Thoracic aorta (tissue), 2 donors: ENCODE measurements at places on chromosomes 6 and 20.

DNA sequence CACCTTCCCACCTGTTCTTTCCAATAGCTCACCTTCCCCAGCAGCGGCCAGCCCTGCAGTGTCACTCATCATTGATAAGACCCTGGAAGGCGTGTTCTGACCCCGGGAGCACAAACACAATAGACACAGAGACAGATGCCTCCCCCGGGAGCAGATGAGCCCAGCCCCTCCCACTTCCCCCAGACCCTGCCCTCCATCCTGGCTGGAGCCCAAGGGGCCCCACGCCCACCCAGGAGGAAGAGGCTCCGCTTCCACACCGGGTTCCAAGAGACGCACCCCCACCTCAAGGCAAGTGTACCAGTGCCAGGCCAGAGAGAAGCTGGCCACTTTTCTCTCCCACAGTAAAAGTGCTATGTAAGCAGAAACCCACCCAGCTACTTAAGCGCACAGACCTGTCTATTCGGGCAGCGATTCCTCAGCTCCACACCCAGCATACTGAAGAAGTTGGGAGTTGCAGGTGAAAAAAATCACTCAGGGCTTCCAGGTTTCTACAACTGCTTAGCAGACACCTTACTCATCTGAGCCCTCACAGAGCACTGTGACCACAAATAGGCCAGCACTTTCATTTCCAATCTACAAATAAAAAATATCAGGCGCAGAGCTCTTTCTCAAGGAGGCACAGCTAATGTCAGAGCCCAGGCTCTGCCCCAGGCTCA lies 93.4 kb upstream of the NXT1 start:
- no peak for DNase-seq

GRCh38 chr6:125519367-125519766 lies 217.6 kb upstream of the HDDC2 start:
- DNase-seq: no peak

GRCh38 chr6:36050947-36051710 lies 23.5 kb downstream of the MAPK14 start:
- DNase-seq: no peak

DNA sequence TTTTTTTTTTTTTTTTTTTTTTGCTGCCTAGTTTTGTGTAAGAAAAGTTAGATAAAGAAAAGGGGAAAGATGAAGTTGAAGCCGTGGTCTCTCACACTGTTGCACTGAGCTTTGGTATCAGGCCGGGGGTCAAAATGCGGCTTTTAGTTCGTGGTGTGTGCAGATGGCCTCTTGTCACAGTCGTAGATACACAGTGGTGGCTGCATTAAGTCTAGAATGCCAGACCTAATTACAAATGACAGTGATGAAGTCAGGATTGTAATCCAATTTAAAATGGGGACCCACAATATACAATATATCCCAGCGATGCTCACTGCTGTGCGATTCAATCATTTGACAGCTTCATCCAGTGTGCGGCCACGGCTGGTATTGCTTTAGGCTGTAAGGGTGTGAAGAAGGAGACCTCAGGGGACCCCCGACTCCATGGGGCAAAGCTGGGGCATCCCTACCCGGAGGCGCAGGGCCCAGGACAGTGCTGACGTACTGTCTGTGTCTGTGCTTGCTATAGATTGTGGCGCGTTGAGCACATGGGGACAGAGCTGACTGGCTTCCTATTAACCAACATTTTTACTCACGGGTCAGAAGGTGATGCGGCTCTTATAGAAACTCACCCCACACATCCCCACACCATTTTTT lies 210.0 kb upstream of the SOX4 start:
- no peak for DNase-seq

DNA sequence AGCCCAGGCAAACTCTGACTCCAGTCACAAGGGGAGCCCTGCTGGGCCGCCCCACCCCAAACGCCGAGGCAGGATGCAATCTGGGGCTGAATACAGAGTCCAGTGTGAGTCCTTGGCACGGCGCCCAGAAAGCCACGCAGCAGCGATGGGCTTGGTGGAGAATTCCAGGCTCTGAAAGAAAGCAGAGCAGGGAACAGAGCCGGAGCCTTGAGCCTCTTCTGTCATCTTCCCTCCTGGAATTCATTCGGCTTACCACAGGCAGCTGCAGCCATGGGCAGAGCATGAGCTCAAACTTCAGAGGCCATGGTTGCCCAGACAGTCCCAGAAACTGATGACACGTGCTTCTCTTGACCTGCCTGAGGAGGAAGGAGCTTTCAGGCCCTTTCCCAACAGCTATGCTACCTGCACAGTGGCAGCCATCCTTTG lies 441.1 kb upstream of the JARID2 start:
- DNase-seq: peak; percentile 8

DNA sequence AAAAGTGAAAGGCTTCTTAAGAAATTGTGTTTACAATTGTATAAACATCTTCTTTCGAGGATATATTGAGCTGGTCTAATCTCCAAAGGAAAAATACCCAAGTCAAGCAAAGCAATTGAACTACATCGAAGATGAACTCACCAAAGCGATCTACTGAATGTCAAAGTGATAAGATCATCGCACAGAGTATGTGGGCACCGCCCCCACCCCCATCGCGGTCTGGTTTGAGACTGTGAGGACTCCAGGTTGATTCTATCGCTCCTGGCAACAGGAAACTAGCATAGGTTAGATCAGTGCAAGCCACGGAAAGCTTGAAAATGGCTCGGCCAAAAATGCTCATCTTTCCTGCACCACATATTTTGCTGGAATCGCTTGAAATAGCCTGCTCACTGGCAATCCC lies 133.2 kb upstream of the RPS6KA2 start:
- DNase-seq: no peak

DNA sequence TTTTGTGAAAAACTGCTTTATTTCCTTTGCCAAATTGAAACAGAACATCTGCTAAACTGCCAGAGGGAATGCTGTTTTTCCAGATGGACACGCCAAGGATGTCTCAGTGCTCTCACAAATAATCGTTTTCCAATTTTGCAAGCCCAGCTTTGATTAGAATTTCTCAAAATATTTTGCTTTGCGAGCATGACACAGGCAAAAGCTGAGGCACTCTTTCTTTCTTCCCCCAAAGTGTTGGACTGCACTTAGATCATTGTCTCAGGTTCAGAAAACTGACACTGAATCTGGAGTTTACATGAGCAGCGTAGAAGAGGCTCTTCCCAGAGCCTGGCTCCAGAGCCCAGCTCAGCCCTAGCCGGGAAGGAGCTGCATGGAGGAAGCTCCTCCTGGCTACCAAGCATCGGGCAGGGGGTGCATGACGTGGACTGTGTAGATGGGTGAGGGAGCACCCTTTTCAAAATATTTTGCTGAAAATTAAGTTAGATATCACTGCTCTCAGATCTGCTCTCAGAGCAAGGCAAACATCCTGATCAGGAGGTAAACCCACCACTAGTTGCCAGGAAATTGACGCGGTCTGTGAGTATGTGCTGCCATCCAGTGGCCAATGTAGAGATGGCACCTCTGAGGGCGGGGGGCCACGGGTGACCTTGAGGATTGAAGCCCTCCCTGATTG lies 107.5 kb downstream of the SLC22A3 start:
- no peak for DNase-seq

GRCh38 chr6:170151804-170152123 lies 139.1 kb downstream of the DLL1 start:
- no peak for DNase-seq

DNA sequence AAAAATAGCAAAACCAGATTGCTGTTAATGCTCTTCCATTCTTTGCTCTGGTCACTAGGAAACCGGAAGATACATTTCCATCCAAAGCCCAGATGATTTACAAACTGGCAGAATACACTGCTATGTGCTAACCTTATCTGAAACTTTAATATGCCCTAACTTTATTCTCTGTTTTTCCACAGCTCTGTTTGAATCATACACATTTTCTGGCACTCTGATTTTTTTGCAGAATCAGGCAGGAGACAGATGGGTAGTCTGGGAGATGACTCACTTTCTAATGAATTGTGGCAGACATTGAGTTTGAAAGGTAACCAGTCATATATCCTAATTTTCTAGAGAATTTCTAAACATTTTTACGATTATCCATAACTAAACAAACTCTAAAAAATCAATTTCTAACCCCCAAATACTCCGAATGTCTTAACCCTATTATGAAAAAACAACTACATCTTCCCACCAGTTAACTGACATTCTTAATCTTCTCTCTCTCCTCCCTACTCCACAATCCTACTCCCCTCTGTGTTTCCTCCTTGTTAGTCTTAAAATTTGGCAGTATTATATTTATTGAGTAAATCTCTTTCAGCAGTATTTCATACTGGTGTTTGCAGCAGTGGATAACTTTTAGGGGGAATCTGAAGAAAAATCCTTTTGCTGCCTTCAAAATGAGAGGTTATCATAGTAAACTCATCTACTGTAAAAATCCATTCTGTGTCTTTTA lies 63.5 kb downstream of the MAN1A1 start:
- no peak for DNase-seq

- no peak for DNase-seq
Measured at GRCh38 chr6:81590314-81590691, 162.2 kb downstream of the TENT5A start.

DNA sequence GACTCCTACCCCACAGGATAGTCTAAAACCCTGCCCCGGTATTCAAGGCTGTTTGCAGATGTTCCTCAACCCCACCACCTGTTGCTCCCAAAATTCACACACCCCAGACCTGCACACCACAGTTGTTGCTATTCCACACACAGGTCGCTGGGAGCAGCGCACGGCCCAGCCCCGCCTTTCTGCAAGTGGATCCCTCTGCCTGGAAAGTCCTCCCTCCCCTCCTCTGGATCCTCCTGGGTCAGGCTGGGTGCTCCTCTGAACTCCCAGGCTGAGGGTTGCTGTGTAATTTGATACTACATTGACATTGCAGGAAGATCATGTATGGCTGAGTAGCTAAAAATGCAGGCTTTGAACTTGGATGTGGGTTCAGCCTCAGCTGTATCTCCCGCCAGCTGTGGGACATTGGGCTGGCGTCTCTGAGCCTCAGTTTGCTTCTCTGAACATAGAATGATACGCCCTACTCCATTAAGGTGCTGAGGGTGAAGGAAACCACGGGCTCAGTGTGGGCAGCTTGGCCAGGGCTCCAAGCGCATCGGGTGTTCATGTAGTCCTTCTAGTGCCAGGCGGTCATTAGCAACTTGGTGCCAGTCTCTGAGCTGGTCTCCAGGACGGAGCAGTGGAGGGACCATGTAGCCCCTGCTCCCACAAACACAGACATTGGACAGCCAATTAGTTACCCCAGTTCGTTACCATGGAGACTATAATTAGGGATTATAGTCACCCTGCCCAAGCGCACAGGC lies 13.9 kb upstream of the CCN5 start:
- no peak for DNase-seq

GRCh38 chr20:23668477-23668951 lies 20.3 kb downstream of the CST4 start:
- no peak for DNase-seq

GRCh38 chr6:29831776-29832175 lies 4.2 kb downstream of the HLA-G start:
- DNase-seq: no peak

DNA sequence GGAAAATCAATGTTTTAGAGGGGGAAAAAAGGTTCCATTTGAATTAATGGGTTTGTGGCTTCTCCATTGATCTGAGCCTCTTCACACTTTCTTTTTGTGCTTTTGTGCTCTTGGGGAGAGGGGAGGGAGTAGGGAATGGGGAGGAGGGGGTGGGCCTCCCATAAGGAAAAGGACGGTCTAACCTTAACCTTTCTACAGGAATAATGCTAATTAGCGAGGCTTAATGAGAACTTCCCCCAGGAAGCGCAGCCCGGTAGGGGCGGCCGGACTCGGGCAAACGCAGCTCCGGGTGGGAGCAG lies 103.0 kb downstream of the NOL4L start:
- no peak for DNase-seq

DNA sequence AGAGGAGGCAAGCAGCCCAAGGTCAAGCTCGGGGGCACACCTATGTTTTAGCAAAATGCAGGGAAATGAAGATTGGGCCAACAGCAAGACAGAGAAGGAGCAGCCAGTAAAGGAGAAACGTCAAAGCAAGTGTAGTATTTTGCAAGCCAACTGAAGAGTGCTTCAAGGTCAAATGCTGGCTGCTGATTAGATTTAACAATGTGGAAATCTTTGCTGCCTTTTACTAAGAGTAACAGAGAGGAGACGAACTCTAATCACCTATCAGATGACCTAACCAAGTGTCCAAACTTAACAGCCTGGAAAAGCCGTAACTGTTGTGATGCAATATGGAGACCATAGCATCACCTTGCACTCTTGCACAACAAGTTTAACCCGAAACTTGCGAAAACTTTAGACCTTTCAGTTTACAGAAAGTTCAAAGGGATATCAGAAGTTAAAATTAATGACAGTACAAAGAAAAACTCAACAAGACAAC lies 30.4 kb downstream of the AKIRIN2 start:
- no peak for DNase-seq

- DNase-seq: no peak
Measured at GRCh38 chr6:43942011-43942442, 172.0 kb downstream of the VEGFA start.
